Body of pancreas (tissue), 4 donors: ENCODE measurements at places on chromosomes 1 and 21.

- H3K4me3 ChIP-seq: no peak overlapping the region
- peaks cover 57% of the 10 kb centered on the region for H3K4me1 ChIP-seq
- peak; percentile 25 for DNase-seq
- peaks cover 4% of the 10 kb centered on the region for H3K36me3 ChIP-seq
Measured at GRCh38 chr1:11925938-11926292, 312 bp downstream of the KIAA2013 start.

DNA sequence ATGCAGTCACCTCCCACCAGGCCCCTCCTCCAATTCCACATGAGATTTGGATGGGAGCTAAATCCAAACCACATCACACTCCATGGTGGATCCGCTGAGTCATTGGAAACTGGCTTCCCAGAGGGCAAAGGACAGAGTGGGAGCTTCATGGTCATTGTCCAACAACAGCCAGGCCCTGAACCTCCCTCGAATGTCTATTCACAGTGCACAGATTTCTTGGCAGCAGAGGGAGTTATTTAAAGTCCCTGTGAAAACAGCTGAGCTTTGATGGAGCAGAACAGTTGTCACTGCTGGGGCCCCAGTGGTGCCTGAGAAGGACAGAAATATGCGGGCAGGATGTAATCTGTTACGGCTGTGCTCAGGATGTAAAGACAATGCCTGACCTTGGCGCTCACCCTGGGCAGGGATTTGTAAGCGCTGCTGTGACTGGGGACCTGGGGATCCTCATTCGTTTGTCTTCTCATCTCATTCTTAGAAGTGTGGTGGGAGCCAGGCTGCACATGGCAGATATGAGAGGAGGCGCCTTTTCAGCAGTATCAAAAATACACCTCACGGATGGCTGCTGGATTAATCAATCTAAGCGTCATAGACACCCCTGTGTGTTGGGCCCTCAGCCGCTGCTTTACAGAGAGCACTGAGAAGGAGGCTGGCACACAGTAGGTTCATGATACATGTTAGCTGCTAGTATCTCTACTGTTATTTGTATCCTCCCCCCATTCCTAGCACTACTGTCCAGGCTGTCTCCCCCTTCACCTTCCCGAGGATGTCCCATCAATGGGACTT lies 439.4 kb downstream of the PTPRU start:
- no peak overlapping the region for H3K4me3 ChIP-seq
- H3K27me3 ChIP-seq: no peaks in the 10 kb centered on the region
- no peaks in the 10 kb centered on the region for H3K36me3 ChIP-seq
- H3K27ac ChIP-seq: no peak overlapping the region
- H3K4me1 ChIP-seq: no peaks in the 10 kb centered on the region

DNA sequence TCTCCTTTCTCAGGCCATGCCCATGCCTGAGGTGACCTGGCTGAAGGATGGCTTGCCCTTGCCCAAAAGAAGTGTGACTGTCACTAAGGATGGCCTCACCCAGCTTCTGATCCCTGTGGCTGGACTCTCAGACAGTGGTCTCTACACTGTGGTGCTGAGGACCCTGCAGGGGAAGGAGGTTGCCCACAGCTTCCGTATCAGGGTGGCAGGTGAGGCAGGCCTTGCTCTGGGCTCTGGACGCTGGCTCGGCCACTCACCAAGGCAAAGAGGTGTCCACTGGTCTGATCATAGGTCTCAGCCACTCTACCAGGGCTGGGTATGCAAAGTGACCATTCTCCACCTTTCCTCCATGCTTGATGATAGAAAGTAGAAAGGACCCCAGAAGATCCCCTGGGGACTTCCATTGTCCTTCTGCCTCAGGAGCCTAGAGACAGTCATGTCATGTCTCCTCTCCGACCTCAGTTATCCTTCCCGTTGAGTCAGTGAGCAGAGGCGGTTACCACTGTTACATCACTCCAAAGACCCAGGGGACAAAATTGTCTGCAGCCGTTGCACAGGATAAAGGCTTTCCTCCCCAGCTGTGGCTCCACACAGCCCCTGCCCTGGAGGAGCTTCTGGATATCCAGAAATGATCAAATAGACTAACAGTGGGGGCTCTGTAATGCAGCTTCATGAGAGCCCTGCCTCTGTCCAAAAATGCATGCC lies 34.2 kb downstream of the IGFN1 start:
- no peak overlapping the region for H3K4me3 ChIP-seq
- no peaks in the 10 kb centered on the region for H3K36me3 ChIP-seq
- no peaks in the 10 kb centered on the region for H3K27me3 ChIP-seq

- H3K27ac ChIP-seq: no peak overlapping the region
- no peaks in the 10 kb centered on the region for H3K36me3 ChIP-seq
- H3K4me1 ChIP-seq: peaks cover 10% of the 10 kb centered on the region
Measured at GRCh38 chr1:12173631-12174121, 6.9 kb downstream of the TNFRSF1B start.

GRCh38 chr1:208189183-208189582 lies 55.0 kb downstream of the PLXNA2 start:
- no peaks in the 10 kb centered on the region for H3K36me3 ChIP-seq
- H3K27me3 ChIP-seq: no peaks in the 10 kb centered on the region
- no peak for DNase-seq
- no peak overlapping the region for H3K27ac ChIP-seq

GRCh38 chr1:228743405-228743804 lies 8.1 kb downstream of the RHOU start:
- H3K4me3 ChIP-seq: no peak overlapping the region
- H3K36me3 ChIP-seq: peaks cover 6% of the 10 kb centered on the region
- peaks cover 22% of the 10 kb centered on the region for H3K4me1 ChIP-seq
- H3K27me3 ChIP-seq: no peaks in the 10 kb centered on the region
- no peak overlapping the region for H3K27ac ChIP-seq

- no peaks in the 10 kb centered on the region for H3K4me1 ChIP-seq
- no peaks in the 10 kb centered on the region for H3K36me3 ChIP-seq
- DNase-seq: no peak
- H3K27me3 ChIP-seq: no peaks in the 10 kb centered on the region
- no peak overlapping the region for H3K27ac ChIP-seq
- H3K4me3 ChIP-seq: no peak overlapping the region
Measured at GRCh38 chr1:116725798-116726197, 28.4 kb upstream of the CD2 start.

- no peak for DNase-seq
- no peak overlapping the region for H3K4me3 ChIP-seq
- H3K4me1 ChIP-seq: no peaks in the 10 kb centered on the region
Measured at GRCh38 chr1:240399381-240399780, 212.6 kb downstream of the GREM2 start.

- DNase-seq: no peak
- no peak overlapping the region for H3K27ac ChIP-seq
- H3K27me3 ChIP-seq: no peaks in the 10 kb centered on the region
- H3K4me3 ChIP-seq: no peak overlapping the region
Measured at GRCh38 chr1:175885326-175885725, 141.9 kb upstream of the TNR start.

DNA sequence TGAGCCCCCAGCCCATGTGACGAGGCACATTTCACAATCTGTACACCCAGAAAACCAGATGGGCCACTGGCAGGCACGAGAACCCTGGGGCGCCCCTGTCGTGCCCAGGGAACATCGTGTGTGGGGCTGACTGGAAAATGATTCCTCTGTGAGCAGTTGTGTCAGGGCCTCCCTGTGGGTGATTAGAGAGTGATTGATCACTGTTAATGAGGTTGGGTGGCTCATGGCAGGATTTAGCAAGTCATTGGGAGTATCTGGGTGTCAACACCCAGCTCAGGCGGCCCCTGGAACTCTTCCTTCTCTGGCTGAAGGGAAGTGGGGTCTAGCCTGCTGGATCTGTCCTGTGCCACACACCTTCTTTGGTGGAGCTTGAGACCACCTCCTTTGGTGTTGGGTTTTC lies 5.7 kb downstream of the GRHL3 start:
- H3K27ac ChIP-seq: no peak overlapping the region
- H3K4me1 ChIP-seq: peaks cover 16% of the 10 kb centered on the region
- H3K4me3 ChIP-seq: no peak overlapping the region
- DNase-seq: no peak
- H3K27me3 ChIP-seq: no peaks in the 10 kb centered on the region

GRCh38 chr21:33020558-33021100 lies 5.1 kb upstream of the OLIG2 start:
- DNase-seq: no peak
- no peak overlapping the region for H3K27ac ChIP-seq
- H3K36me3 ChIP-seq: no peaks in the 10 kb centered on the region
- H3K4me1 ChIP-seq: peaks cover 25% of the 10 kb centered on the region
- H3K4me3 ChIP-seq: no peak overlapping the region

- H3K27ac ChIP-seq: no peak within 1 kb of the TSS
- H3K36me3 ChIP-seq: no peaks in the 10 kb centered on the region
Measured at GRCh38 chr21:30642564-30642963, at the start of gene KRTAP20-3. Gene KRTAP20-3, plus strand, starts transcription at chr21:30642864.

- H3K4me1 ChIP-seq: peaks cover 10% of the 10 kb centered on the region
- DNase-seq: no peak
- H3K27me3 ChIP-seq: no peaks in the 10 kb centered on the region
- no peak overlapping the region for H3K4me3 ChIP-seq
- no peaks in the 10 kb centered on the region for H3K36me3 ChIP-seq
Measured at GRCh38 chr1:200624679-200625335, 4.3 kb upstream of the KIF14 start.

- no peak for DNase-seq
- H3K27me3 ChIP-seq: no peaks in the 10 kb centered on the region
- peaks cover 19% of the 10 kb centered on the region for H3K4me1 ChIP-seq
- no peak overlapping the region for H3K27ac ChIP-seq
Measured at GRCh38 chr1:113320272-113320671, 70.0 kb upstream of the MAGI3 start.

- H3K27me3 ChIP-seq: no peaks in the 10 kb centered on the region
- no peaks in the 10 kb centered on the region for H3K36me3 ChIP-seq
- no peak overlapping the region for H3K27ac ChIP-seq
- DNase-seq: no peak
- H3K4me1 ChIP-seq: no peaks in the 10 kb centered on the region
Measured at GRCh38 chr1:171798765-171799164, 17.3 kb downstream of the METTL13 start.
